Stimulated activated CD8-positive, alpha-beta memory T cell treated with anti-CD3 and anti-CD28 coated beads, Interleukin-4, amount 100 ng/mL, for 48 hours (primary cell): ENCODE measurements at places on chromosomes 7 and 10.

DNA sequence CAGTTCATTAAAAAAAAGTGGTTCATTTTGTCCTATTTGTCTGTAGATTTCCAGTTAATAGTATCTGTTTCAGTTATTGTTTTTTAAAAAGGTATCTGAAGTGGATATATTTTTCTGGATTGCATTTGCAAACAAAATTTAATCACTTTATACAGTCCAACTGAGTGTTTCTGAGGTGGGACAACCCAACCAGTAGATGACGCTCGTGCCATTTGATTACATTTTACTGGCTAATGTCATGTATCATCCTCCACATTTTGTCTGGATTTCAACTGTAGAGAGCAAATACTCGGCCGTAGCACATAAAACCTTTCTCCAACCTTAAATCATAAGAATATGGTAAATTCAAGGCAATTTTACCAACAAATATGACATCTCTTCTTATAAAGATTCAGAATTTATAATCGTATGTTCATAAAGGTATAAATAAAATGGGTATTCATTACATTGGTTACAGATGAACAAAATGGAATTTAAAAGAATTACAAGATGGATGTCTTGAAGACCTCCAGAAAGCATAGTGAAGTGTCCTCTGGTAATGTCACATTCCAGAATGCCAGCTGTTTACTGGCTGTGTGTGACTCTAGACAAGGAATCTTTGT is 789.0 kb downstream of the PHTF2 start:
- DNase-seq: no peak

- no peak for DNase-seq
These were observed 203.6 kb downstream of the LRRN3 start for GRCh38 chr7:111294494-111294893.

DNA sequence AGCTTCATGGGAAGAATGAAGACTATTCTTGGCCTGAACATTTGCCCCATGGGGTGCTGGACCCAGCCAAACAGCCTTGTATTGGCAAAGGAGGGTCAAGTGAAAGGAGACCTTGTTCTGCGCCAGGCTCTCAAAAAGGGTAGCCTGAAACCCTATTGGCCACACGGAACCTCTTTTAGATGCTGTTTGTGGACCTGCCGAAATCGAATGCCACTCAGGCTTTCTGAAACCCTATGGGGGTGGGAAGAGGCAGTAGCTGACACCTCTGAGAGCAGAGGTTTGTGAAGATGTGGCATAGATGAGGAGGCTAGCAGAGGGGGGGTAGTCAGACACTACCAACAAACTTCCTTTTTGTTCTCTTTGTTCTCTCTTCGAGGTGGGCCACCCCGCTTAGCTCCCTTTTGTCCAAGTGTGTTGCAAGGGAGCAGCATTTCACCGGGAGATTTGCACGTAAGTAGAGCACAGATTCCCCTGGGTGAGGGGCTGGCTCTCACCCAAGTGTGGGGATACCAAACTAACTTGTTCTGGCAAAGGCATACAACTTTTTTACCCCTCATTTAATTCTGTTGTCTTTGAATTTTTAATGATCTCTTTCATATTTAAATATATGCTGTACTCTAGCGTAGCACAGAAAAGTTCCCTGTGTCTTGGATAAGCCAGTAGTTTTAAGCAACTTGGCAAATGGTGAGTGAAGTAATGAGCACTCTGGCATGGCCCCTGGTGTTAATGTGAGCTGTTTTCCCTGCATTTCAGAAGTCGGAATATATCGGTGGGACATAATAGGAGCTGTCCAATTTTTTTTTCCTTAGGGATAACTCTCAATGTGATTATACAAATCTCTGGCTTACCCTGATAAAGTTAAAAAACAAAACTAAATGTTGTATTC is 107.7 kb downstream of the SEPTIN7 start:
- DNase-seq: no peak

DNA sequence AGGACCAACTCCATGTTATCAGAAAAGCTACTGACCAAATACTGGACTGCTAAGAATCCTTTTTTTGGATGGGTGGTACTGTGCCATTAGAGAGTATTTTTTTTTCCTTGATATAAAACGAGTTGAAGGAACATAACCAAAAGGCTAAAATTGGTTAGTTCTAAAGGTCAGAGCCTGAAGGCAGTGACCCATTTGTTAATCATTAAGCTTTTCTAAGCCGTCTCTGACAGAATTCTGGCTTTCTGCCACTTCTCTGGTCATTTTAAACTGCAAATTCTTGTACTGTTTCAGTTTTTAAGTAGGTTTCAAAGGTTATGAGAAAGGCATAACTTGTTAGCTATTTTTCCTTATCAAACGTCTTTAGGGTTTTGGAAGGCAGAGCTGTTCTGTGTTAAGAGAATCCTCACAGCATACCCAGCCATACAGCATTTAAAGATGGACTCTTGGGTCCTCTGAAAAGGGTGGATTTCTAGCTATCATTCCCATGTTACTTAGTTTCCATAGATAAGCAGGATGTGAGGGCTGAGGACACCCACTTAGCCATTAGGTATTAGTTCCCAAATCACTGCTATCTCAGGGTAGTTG is 196.8 kb downstream of the RNLS start:
- no peak for DNase-seq
